Activated T-cell treated with anti-CD3 and anti-CD28 coated beads, Interleukin-2, amount 50 U/mL, for 72 hours (primary cell): ENCODE measurements at places on chromosomes 2 and 18. TPM values are rescaled to one million over a fixed set of nuclear protein-coding genes. Genes with fewer than 3 reads are reported as not detected.

The THSD7B gene
- total RNA-seq = 0.49 TPM

DNA sequence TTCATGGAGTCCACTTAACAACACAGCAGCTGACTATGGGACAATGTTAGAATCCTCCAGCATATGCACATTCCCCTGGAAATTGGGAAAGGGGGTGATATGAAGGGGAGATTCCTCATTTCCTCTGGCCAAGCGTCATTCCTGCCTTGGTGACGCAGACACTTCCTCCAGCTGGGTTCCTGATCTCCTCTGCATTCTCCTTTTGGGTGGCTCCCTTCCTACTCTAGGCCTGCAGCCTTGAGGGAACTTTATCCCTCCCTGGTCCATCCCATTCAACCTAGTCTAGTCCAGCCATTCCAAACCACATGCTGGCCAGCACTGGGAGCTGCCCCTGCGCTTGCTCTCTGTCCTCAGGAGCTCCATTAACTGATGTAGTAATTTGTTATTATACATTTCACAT lies 216.8 kb downstream of the VAPA start:
- no peak for DNase-seq

The SPIRE1 gene
- 5.7 TPM for total RNA-seq

The CMPK2 gene
- total RNA-seq = 5.7 TPM

DNA sequence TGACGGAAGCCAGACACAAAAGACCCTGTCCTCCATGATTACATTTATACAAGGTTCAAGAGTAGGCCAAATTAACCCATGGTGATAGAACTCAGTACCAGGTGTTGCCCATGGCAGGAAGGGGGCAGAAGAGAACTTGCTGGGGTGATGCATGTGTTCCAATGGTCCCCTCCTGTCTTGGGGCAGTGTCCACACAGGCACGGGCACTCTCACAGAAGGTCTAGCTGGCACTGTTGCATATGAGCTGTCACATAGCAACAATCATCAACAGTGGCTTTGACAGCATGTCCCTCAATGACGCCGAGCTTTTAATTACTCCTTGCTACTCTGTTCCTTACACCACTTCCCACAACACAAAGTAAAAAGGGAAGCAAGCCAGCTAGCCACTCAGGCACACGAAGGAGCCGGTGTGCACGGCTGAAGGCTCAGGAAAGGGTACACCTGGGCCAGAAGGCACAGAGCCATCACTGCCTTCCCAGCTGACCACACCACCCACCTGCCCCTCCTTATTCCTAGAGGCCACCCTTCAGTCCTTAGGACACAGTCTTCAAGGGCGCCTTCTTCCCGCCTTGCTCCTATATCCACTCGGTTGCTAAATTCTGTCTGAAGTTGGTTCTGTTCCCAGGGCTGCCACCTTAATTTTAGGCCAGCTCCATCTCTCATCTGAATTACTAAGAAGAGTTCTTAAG lies 28.9 kb downstream of the RPL31 start:
- DNase-seq = no peak

DNA sequence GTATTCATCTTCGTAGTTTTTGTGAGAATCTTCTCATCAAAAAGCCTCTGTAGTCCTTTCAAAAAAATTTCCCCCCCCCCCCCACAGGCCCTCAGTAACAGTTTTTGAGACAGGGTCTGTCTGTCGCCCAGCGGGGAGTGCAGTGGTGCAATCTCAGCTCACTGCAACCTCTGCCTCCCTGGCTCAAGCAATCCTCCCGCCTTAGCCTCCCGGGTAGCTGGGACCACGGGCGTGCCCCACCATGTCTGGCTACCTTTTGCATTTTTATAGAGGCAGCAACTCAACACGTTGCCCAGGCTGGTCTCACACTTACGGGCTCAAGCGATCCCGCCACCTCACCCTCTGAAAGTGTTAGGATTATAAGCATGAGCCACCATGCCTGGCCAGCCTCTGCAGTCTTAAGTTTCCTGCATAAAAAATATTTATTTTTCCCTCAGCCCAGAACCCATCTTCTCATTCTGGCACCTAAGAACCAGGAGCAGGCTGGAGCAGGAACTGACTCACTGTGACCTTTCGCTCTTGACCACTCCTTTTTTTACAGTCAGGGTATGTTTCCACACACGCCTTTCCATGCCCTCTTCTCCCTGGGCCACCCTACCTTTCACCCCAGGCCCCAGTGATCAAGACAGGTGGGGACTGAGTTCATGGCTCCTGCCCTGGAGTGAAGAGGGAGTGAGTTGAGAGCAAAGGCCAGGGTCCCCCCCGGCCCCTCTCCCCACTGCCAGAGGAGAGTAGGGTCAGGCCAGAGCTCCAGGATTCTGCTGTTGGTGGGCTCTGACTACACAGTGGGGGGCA lies 32.5 kb upstream of the NT5DC4 start:
- no peak for DNase-seq
